ENCODE measurements at places on chromosomes 13 and 19.

DNA sequence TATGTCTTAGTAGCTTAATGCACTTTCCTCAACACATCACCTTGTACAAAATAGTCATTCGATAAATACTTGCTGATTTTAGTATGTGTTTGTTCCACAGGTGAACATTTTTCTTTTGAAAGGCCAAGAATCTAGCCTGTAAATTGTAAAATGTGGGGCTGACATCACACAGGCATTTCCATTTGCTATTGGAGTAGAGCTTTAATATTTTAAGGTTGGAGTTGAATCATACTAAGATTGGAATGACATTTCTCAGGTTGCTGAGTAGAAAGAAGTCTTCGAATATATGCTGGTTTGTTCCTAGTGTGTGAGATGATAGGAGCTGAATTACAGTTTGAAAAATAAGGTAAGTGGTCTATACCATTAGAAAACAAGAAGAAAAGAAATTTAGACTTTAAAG lies 112.3 kb upstream of the FRY start:
- no peak for DNase-seq

DNA sequence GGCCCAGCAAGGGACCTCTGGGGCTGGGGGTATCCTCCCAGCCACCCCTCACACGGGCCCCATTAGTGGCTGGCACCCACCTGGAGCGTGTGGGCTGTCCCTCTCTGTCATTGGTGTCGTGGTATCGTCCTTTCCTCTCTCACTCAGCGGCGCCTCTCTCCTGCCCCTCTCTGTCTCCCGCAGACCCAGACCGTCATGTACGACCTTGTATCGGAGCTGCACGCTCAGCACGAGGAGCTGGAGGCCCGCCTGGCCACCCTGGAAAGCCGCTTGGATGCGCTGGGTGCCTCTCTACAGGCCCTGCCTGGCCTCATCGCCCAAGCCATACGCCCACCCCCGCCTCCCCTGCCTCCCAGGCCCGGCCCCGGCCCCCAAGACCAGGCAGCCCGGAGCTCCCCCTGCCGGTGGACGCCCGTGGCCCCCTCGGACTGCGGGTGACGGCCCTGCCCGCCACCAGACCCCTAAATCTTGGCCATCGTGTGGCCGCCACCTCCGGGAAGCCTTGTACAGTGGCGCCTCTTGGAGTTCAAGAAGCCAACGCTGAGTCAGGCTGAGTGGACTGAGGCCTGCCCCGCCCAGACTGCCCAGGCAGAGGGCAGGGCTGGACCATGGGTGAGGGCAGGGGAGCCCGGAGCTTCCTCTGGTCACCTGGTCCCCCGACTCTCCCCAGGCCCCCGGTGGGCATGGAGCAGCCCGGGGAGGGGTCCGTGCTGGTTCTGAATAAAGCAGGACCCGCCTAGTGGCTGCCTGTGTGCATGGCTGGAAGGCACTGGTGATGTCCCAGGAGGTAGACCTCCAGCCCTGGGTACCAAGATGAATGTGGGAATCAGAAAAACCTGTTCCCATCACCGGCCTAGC lies 9.8 kb upstream of the ARRDC2 start:
- no peak for DNase-seq

GRCh38 chr19:49331616-49332055 lies 3.6 kb upstream of the CD37 start:
- DNase-seq: peak; percentile 30

DNA sequence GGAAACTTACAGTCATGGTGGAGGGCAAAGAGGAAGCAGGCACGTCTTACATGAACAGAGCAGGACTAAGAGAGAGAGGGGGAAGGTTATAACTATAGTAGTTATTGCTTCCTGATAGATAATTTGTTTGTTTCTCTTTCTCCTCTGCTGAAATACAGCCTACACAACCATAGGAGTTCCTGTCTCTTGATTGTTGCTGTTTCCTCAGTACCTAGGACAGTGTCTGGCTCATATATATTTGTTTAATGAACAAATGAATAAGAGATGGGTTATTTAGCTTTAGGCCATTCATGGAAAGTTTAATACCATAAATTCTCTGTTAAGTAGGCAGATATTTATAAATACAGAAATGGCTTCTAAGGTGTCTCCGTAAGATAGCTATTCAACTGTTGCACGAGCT lies 95.2 kb downstream of the PCCA start:
- DNase-seq: no peak

DNA sequence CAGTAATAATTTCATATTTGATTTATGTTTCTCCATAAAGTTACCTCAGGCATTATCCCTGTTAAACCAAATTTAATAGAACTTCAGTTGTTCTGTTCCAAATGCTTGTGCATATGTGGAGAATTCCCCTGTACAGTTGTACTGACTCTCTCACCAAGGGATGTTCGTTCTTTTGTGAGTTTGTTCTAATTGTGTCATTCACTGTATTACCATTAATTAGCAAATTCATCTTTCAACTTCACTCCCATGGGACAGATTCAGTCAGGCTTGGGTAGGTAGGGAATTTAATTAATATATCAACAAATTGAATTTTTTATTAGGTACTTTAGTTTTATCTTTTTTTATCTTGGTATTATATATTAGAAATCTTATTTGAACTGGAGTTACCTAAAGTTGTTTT lies 265.4 kb downstream of the DCT start:
- DNase-seq: no peak

GRCh38 chr19:31337008-31337914 lies 12.0 kb downstream of the TSHZ3 start:
- no peak for DNase-seq

DNA sequence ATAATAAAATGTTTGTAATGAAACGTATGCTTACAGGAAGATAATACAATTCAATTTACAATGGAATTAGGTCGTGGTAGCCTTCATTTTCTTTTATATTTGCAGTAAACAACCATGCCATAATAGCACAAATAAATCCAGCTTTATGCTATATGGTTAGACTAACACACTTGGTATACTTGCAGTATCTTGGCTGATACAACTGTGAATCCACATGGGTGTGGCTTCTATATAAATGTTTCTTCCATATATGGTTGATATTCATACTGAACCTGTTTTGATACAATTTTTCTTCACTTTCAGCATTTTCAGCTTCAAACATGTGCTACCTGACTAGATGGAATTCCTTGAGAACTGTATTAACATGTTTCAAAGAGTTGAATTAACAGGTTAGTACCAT lies 20.4 kb upstream of the SPRY2 start:
- DNase-seq: no peak

GRCh38 chr13:64088491-64088890 lies 2672.8 kb upstream of the PCDH20 start:
- no peak for DNase-seq
